ENCODE measurements at places on chromosomes 7 and 10. TPM values are rescaled to one million over a fixed set of nuclear protein-coding genes. Genes with fewer than 3 reads are reported as not detected.

- peak overlapping the region; percentile 99 for H3K27ac ChIP-seq
- H3K27me3 ChIP-seq, result peaks cover 4% of the 10 kb centered on the region
- H3K4me3 ChIP-seq, result peak overlapping the region; percentile 94
- H3K4me1 ChIP-seq, result peaks cover 21% of the 10 kb centered on the region
Observed at GRCh38 chr10:110566472-110567200, 859 bp upstream of the SMC3 start.

DNA sequence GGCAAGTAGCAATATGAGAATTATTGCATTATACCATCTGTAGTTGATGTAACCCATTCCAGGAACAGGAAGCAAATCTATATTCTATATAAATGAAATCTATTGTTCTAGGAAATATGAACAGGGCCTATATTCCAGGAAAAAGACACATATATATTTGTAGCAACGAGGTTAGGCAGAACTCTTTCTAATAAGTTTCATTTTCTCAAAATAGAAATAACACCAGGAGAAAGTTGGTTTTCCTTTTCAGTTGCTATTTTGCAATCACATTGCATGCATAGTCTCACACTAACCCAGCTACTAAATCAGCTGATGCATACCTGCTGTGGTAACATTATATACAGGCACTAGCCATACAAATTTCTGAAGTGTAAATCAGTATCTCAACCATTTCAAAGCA is 6.2 kb upstream of the IFIT2 start:
- H3K27me3 ChIP-seq, result no peaks in the 10 kb centered on the region
- H3K4me3 ChIP-seq, result no peak overlapping the region
- no peak overlapping the region for H3K27ac ChIP-seq
- no peak for DNase-seq
- no peaks in the 10 kb centered on the region for H3K4me1 ChIP-seq
- no peaks in the 10 kb centered on the region for H3K36me3 ChIP-seq

GIMAP7 gene
- 0.37 TPM for total RNA-seq

- H3K4me1 ChIP-seq, result 0 out of 2 replicates have a peak, but pooled peaks cover 2% of the 10 kb centered on the region
- H3K4me3 ChIP-seq, result no peak overlapping the region
- H3K27ac ChIP-seq, result no peak overlapping the region
- no peaks in the 10 kb centered on the region for H3K27me3 ChIP-seq
- no peak for DNase-seq
Observed at GRCh38 chr10:123883673-123884320, 7.8 kb downstream of the CPXM2 start.

DNA sequence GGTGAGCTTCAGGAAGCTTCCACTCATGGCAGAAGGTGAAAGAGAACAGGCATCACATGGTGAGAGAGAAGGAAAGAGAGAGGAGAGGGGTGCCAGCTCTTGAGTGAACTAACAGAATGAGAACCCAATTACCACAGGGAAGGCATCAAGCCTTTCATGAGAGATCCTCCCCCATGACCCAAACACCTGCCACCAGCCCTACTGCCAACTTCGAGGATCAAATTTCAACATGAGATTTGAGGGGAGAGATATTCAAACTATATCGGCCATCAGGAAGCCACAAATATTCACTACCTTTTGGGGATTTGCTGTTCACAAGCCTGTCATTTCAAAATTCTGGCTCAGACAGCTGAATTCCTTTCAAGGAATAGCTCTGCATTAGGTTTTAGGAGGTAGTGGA is 39.9 kb upstream of the SMNDC1 start:
- H3K27me3 ChIP-seq, result no peaks in the 10 kb centered on the region
- no peak overlapping the region for H3K4me3 ChIP-seq
- H3K36me3 ChIP-seq, result no peaks in the 10 kb centered on the region
- no peak overlapping the region for H3K27ac ChIP-seq

DNA sequence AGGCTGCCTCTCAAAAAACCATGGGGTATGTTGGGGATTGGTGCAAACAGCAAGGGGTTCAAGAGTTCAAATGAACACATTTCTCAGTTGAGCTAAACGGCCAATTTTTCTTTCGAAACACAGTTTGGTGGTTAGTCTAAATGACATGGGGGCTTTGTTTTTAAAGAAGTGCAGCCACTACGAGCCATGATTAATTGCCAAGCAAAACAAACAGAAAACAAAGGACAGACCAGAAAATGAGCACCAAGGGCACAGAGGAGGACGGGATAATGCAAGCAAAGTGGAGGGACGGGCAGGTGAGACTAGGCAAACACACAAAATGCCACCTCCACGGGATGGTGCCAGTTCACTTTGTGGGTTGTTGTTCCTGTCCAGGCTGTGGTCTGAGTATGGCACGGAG is 64.5 kb upstream of the PDLIM1 start:
- H3K27me3 ChIP-seq, result no peaks in the 10 kb centered on the region
- no peak for DNase-seq
- H3K36me3 ChIP-seq, result peaks cover 18% of the 10 kb centered on the region
- H3K27ac ChIP-seq, result no peak overlapping the region

DNA sequence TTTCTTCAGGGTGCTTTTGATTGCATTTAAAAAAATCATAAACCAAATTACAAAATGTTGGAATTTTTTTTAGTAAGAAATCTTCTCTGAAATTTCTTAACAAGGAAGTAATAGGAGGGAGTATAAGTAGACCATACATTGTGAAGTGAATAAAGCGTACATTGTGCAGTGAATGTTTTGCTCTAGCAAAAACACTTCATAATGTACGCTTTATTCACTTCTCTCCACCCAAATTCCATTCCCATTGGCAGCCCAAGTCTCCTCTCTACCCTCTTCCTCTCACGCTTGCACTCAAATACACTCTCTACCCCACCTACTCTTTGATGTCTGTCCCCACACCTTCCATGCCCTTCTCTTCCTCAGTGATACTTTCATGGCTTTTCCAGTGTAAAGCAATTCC is 241.0 kb downstream of the PPP1R3A start:
- no peak overlapping the region for H3K4me3 ChIP-seq
- no peaks in the 10 kb centered on the region for H3K4me1 ChIP-seq
- H3K27me3 ChIP-seq, result no peaks in the 10 kb centered on the region
- no peaks in the 10 kb centered on the region for H3K36me3 ChIP-seq

HTR7 gene
- 11.2 TPM for total RNA-seq

- no peak for DNase-seq
- peaks cover 61% of the 10 kb centered on the region for H3K4me1 ChIP-seq
- no peak overlapping the region for H3K4me3 ChIP-seq
- no peaks in the 10 kb centered on the region for H3K27me3 ChIP-seq
Observed at GRCh38 chr7:7922684-7923385, 45.8 kb upstream of the GLCCI1 start.

DKK1 gene
- total RNA-seq, result 0.78 TPM

- H3K4me1 ChIP-seq, result peaks cover 33% of the 10 kb centered on the region
- no peaks in the 10 kb centered on the region for H3K27me3 ChIP-seq
- no peak overlapping the region for H3K4me3 ChIP-seq
- H3K27ac ChIP-seq, result no peak overlapping the region
Observed at GRCh38 chr7:90720984-90721760, 125.1 kb downstream of the CDK14 start.

DNA sequence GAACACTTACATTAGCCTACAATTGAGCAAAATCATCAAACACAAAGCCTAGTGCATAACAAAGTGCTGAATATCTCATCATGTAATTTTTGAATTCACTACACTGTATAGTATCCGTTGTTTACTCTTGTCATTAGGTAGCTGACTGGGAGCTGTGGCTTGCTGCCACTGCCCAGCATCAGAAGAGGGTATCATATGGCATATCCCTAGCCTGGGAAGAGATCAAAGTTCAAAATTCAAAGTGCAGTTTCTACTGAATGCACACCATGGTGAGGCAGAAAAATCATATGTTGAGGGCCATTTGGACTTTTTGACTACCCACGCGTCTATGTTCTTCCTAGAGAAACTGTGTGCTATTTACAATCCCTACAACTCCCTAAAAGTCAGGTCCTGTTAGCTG is 7.5 kb upstream of the ZC3HAV1 start:
- no peak overlapping the region for H3K4me3 ChIP-seq
- H3K36me3 ChIP-seq, result no peaks in the 10 kb centered on the region
- peaks cover 5% of the 10 kb centered on the region for H3K27me3 ChIP-seq
- H3K27ac ChIP-seq, result no peak overlapping the region
- no peak for DNase-seq
- H3K4me1 ChIP-seq, result peaks cover 9% of the 10 kb centered on the region

DNA sequence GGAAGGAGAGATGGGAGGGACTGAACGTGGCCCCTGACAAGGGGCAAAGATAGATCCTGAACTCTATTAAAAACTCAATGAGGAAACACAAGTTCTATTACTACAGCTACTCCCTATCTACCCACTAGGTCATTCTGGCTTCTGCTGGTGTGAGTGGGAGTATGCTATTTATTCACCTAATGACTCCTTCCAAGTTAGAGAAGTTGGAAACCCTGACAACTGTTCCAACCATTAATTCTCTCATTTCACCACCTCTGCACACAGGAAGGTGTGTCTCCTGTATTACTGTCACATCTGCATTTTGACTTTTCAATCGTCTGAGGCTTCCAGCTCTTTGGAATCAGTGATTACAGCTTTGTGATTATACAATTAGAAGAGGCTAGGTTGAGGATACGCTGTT is 169.4 kb upstream of the ADO start:
- H3K36me3 ChIP-seq, result no peaks in the 10 kb centered on the region
- H3K4me1 ChIP-seq, result 0 out of 2 replicates have a peak, but pooled peaks cover 3% of the 10 kb centered on the region
- H3K27ac ChIP-seq, result no peak overlapping the region
- no peak overlapping the region for H3K4me3 ChIP-seq

GRCh38 chr7:141144921-141145629 is 71.2 kb downstream of the TMEM178B start:
- peaks cover 6% of the 10 kb centered on the region for H3K36me3 ChIP-seq
- H3K27ac ChIP-seq, result peak overlapping the region; percentile 30
- DNase-seq, result no peak
- H3K4me1 ChIP-seq, result peaks cover 17% of the 10 kb centered on the region
- H3K4me3 ChIP-seq, result no peak overlapping the region

TRIM8 gene
- total RNA-seq, result 36.8 TPM

OPALIN gene
- not detected for total RNA-seq

TMEM236 gene
- 0.04 TPM for total RNA-seq

SLC13A4 gene
- total RNA-seq, result 1.6 TPM

ZNF680 gene
- total RNA-seq, result 13.9 TPM

TUBB8 gene
- 2.4 TPM for total RNA-seq

NAT16 gene
- total RNA-seq, result 0.62 TPM

GRCh38 chr7:156944876-156945275 is 4.6 kb upstream of the NOM1 start:
- no peak overlapping the region for H3K4me3 ChIP-seq
- H3K27me3 ChIP-seq, result peaks cover 21% of the 10 kb centered on the region
- peak; percentile 30 for DNase-seq

DNA sequence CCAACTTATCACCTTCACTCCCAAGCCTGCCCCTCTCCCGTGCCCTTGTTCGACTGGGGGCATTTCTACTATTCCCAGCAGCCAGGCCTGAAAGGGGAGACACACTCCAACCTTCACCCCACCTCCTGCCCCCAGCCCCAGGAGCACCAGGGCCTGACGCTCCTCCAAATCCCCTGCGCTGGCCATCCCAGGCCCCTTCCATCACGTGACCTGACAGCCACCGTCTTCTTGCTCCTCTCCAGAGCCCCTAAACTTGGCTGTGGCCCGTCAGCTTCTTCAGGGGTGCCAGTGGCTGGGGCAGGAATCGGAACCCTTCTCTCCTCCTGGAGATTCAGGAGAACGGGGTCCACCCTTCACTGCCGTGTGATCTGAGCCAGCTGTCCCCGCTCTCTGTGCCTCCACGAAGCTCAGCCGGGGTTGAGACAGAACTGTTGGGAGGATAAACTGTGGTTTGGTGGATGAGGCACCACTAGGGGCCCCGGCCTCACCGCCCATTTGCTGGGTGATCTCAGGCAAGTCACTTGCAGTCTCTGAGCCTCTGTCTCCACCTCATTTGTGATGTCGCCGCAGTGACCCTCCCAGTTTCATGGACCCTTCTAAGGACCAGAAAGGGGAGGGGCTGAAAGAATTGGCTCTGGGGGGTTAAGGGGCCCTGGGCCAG is 91.0 kb downstream of the MYL10 start:
- DNase-seq, result no peak
- H3K4me1 ChIP-seq, result peaks cover 4% of the 10 kb centered on the region
- H3K36me3 ChIP-seq, result no peaks in the 10 kb centered on the region
- no peak overlapping the region for H3K4me3 ChIP-seq
- no peaks in the 10 kb centered on the region for H3K27me3 ChIP-seq
- no peak overlapping the region for H3K27ac ChIP-seq

DNA sequence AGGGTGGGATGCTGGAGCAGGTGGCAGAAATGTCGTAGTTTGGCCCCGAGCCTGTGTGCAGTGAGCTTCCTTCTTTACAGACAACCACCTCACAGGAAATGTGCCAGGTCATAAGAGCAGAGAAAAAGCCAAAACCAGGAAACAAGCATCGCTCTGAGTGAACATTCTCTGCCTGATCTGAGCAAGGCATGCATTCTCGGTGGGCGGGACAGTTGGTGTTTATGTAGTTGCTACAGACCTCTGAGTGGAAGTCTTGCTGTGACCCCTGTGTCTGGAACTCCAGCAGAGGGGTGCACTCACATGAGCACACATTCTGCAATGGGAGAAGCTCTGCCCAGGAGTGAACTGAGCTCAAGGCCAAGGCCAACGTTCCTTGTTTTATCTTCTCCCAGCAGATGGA is 230.1 kb downstream of the TCERG1L start:
- no peaks in the 10 kb centered on the region for H3K4me1 ChIP-seq

ZFAND4 gene
- 18.3 TPM for total RNA-seq

GRCh38 chr10:72340510-72341261 is 14.0 kb downstream of the DNAJB12 start:
- H3K4me1 ChIP-seq, result no peaks in the 10 kb centered on the region
- peak; percentile 90 for DNase-seq
- H3K4me3 ChIP-seq, result no peak overlapping the region
- peaks cover 9% of the 10 kb centered on the region for H3K36me3 ChIP-seq

PAX4 gene
- not detected for total RNA-seq

INHBA gene
- 1.0 TPM for total RNA-seq

RPP30 gene
- total RNA-seq, result 53.0 TPM

- H3K27ac ChIP-seq, result no peak overlapping the region
- DNase-seq, result no peak
- H3K27me3 ChIP-seq, result no peaks in the 10 kb centered on the region
- peaks cover 5% of the 10 kb centered on the region for H3K4me1 ChIP-seq
- no peak overlapping the region for H3K4me3 ChIP-seq
Observed at GRCh38 chr7:117769085-117769484, 104.2 kb downstream of the CTTNBP2 start.

DNA sequence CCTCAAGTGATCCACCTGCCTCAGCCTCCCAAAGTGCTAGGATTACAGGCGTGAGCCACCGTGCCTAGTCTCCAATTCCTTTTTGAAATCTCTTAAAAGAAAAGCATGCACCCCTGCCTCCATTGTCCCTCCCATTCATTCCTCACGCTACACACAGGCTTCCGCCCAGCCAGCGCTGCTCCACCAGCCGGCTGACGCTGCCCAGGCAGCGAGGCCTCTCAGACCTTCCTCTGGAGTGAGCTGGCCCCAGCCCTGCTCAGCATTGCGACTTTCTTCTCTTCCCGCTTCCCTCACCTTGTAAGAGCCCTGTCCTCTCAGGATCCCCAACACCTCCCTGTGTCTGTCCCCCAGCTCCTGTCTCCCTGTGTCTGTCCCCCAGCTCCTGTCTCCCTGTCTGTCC is 23.6 kb downstream of the RGS10 start:
- no peak for DNase-seq
- peak overlapping the region; percentile 70 for H3K27ac ChIP-seq
- H3K4me3 ChIP-seq, result no peak overlapping the region
- H3K36me3 ChIP-seq, result no peaks in the 10 kb centered on the region

DNAJB9 gene
- 6.6 TPM for total RNA-seq

CTAGE15 gene
- total RNA-seq, result 2.9 TPM

Data from WTC11 (cell line).